H7 (cell line): ENCODE measurements at places on chromosomes 7 and 10.

DNA sequence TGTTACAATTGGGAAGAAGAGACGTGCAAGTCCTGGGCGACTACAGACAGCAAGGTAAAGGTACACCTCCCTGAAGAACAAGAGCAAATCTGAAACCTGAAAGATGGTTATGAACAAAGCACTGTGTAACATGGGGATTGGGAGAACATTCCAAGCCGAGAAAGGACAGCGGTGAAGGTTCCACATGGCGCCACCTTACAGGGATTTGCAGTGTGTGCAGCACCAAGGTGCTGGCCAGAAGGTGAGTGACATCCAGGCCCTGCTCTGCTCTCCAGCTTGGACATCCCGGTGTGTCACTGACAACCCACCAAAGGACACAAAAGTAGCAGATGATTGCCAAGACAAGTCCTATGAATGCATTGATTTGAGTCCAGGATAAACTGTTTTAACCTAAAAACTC is 88.2 kb upstream of the MKX start:
- no peak for DNase-seq

- DNase-seq: no peak
These were observed 58.9 kb upstream of the USP6NL start for GRCh38 chr10:11670381-11670780.

DNA sequence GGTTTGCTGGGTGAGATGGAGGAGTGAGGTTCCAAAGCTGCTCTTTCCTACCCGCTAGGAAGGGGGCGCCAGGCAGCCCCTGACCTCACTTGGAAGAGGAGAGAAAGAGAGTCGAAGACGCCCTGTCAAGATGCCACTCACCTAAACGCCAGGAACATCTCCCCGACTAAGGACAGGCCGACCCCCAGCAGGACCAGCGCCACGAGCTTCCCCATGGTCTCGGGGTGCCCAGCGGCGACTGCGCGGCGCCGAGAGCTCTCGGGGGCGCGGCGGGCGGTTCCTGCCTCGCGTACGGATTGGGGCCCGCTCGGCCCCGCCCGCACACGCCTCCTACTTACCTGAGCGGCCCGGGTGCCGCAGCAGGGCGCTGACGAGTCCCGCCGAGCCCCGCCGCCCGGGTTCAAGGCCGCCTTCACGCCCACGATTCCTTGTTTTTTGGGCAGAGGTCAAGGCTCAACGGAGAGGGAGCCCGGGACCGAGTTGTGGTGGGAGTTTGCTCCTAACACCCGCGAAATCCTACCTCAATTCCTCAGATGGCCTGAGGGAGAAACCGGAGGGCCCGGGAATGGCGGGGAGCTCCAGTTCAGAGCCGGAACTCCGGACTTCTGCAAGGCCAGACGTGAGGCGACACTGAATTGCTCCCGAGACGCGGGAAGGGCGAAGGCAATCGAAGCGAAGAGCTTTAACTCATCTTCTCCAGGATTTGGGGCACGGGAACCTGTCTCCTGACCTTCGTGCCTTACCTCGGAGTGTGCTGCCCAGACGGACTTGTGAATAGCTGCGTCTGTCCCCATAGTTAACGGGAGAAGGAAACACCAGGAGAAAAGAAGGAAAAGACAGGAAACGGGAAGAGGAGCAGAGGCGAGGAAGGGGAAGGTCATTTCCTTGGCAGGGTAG is at the start of gene PON3:
Gene PON3 (minus strand): TSS at position 240 of the 897 bp plus-strand sequence. CDS start 25 bp downstream, at position 215.
- DNase-seq: peak; percentile 55

DNA sequence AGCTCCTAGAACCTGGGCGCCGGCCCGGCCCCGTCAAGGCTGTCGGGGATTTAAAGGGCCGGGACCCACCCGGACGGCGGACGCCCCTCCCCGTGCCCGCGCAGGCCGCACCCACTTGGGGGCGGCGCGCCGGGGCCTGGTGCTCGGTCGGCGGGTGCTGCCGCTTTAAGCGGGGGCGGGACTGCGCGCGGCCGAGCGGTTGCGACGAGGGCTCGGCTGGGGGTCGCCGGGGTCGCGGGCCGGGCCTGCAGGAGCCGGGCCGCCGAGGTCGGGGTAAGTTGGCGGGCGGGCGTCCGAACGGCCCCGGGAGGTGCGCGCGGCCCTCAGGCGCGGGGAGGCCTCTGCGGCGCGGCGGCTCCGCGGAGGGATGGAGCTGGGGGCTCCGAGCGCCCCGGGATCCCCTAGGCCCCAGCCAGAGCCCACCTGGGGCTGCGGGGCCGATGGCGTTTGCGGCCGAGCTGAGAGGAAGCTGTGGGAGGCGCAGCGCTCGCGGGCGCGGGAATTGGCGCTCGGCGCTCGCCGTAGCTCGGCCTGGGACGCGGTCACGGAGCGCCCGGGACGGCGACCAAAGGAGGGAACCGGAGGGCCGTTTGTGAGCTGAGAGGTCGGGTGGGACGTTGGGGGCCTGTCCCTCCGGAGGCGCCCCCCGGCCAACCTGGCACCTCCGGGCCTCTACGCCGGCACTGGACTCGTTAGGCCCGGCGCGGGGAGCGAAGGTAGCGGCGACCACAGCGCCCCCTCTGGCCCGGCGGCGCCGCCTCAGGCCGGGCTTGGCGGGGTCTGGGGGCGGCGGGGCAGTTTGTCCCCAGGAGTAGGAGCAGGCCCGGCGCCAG is at the start of gene TRRAP:
Gene TRRAP (plus strand): TSS at position 168 of the 833 bp plus-strand sequence. CDS start 2,619 bp downstream, outside the sequence.
- peak; percentile 97 for DNase-seq

GRCh38 chr10:102408131-102408727 is 10.4 kb downstream of the PSD start:
- DNase-seq: no peak

- DNase-seq: no peak
These were observed 142.7 kb downstream of the KMT2E start for GRCh38 chr7:105156731-105157130.

GRCh38 chr10:74863551-74863950 is 37.2 kb downstream of the KAT6B start:
- DNase-seq: no peak

GRCh38 chr7:12607134-12607533 is 36.6 kb downstream of the SCIN start:
- DNase-seq: no peak

DNA sequence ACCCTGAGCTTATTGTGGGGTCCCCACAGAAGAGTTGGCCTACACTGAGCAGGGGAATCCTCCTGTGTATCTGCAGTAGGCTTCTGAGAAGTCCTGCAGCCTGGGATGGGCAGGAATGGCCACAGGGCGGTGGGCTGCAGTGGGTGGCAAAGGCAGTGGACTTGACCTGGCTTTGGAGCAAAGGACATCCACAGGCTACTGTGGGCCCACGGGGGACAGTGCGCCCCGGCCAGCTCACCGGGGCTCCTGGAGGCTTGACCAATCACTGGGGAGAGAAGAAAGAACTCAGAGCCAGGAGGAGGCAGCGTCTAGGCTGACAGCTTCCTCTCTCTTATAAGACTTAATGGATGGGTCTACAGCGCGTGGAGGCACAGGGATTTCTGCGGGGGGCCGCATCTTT is 488.8 kb upstream of the MGMT start:
- DNase-seq: no peak

GRCh38 chr7:25303281-25304181 is 75.2 kb upstream of the NPVF start:
- DNase-seq: peak; percentile 33

- no peak for DNase-seq
These were observed 676 bp upstream of the GPR146 start for GRCh38 chr7:1043552-1044188.

DNA sequence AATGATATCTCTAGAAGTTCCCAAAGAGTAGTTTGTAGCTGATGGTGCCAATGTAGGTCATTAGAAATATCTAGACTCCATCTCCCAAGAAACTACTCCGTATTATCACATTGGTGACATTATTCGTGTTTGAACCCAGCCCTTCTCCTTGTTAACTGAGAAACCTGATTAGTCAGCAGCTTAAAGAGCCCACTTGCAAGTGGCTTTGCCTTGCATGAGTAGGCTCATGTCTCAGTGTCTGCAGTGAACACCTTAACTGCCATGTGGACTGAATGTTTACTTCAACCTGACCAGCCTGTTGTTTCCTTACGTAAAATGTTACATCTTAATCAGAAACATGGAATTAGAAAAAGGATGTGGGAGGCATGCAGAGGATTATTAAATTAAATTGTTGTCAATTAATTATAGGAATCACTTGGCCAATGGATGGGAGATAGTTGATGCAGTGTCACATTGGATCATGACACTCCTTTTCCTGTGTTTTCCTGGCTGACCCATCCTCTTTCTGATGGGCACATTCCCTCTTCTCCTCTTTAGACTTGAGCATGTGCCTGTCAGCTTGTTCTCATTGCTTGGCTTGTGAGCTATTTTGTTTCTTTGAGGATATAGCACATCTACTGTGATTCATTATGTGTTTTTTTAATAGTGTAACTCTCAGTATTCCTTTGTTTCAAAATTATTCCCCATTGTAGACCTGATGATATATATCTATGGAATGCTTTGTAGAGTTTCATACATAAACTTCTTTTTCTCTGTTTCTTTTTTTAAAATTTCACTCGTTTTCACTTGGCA is 18.0 kb downstream of the STARD3NL start:
- no peak for DNase-seq

GRCh38 chr7:34675749-34676374 is 17.8 kb downstream of the NPSR1 start:
- peak; percentile 63 for DNase-seq

DNA sequence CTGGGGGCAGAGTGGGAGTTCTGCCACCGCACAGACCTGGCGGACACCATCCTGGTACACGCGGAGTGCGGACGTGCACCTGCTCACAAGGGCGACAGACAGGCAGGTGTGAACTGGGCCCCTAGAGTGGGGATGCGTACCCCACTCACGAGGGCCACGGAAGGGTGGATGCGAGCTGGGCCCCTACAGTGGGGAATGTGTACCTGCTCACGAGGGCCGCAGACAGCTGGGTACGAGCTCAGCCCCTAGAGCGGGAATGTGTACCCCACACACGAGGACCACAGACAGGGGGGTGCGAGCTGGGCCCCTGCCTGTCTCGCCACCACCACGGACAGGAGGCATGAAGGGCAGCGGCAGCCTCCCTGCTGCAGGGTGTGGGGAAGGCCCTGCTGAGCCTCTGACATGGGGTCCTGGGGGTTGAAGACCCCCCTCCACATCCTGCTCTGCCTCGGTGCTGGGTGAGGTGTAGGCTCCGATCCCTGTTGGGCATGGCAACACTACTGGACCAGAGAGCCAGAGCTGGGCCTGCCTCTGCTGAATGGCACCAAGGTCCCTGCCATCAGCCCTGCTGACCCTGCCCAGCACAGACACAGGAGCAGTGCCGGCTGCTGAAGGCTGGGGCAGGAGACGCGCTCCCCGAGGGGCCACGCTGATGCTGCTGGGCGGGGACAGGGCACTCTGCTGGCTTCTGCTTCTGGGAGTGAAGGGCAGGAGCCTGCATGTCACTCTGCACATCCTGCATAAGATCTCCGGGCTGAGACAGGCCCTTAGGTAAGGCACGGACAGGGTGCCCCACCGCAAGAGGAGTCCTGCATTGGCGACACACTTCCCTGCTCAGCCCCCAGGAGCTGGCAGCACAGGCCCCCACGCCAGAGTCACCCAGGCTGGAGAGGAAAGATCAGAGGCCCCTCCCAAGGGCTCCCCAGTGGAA is 259.2 kb downstream of the MAD1L1 start:
- no peak for DNase-seq

DNA sequence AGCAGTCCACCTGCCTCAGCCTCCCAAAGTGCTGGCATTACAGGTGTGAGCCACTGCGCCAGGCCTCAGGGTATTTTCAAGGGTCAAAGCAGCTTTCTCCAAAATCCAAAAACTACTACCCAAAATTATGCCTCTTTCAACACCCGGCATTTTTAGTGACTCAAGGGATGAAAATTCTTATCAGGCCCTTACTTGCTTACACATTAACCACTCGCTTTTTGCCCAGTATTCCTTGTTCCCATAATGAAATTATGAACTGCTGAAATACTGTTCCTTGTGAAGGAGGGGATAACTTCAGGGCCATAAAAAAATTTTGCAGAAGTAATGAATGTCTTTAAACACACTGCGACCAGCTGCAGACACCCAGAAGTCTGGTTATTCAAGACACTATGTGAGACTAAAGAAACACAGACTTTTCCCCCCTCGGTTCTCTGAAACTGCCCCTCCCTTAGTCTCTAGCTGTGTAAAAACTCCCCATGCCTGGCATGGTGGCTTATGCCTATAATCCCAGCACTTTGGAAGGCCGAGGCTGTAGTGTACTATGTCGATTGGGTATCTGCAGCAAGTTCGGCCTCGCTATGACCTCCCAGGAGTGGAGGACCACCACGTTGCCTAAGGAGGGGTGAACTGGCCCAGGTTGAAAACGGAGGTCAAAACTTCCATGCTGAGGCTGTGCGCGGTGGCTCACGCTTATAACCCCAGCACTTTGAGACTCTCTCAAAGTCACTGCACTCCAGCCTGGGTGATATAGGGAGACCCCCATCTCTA is 12.0 kb downstream of the FXYD4 start:
- no peak for DNase-seq

DNA sequence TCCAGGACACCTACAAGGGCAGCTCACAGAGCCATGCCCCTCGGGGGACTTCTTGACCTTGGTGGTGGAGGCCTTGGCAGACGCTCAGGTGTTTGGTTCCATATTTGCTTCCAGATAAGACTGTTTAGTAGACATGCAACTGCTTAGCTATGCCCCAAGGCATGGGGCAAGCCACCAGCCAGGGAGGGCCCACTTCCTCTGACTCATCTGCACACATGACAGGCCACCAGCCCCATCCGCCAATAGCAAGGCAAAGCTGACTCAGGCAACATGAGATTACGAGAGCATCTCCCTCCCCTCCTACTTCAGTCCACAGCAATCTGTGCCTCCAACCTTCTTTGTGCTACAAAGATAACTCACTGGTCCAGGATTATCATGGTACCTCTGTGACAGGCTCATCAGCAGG is 54.9 kb downstream of the KCNMA1 start:
- no peak for DNase-seq

- DNase-seq: no peak
These were observed 206.1 kb downstream of the POU6F2 start for GRCh38 chr7:39183796-39184195.

- DNase-seq: no peak
These were observed 1.4 kb downstream of the LARP4B start for GRCh38 chr10:929960-930624.

DNA sequence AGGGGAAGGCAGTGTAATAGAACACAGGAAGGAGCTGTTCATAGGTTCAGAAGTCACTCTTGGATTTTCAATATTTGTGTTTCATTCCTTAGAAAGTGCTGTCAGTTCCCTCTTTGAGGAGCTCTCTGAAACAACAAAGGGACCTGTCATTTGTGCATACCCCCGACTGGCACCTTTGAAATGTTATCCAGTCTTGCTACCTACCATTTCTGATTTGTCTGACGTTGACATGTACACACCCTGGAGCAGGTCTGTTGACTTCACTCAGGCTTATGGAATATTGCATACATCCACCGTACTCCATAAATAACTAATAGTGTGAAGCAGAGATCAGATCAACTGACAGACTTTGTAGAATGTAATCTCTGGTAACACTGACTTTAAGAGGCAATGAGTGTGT is 189.8 kb downstream of the DPP6 start:
- no peak for DNase-seq

- DNase-seq: peak; percentile 74
These were observed 28.2 kb downstream of the COL26A1 start for GRCh38 chr7:101390901-101391301.
